ENCODE measurements at places on chromosomes 2 and 18.

DNA sequence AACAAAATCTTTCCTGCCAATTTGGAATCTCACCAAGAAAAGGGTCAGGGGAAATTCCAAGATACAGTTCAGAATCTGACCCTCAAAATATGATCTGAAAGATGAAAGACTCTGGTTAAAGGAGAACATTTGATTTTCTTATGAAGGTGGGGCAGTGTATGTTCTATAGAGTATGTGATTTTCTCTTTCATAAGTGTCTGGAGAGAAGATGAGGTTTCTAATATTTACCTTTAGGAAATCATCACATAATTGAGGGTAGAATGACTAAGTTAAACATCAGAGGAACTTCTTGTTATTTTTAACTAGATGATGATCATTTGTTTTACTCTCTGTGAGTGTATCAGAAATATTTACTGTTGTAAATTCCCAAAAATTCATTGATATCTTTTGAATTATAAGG lies 27.8 kb upstream of the MBOAT2 start:
- DNase-seq: no peak

GRCh38 chr2:177758591-177759371 lies 313.8 kb downstream of the PDE11A start:
- DNase-seq: no peak

DNA sequence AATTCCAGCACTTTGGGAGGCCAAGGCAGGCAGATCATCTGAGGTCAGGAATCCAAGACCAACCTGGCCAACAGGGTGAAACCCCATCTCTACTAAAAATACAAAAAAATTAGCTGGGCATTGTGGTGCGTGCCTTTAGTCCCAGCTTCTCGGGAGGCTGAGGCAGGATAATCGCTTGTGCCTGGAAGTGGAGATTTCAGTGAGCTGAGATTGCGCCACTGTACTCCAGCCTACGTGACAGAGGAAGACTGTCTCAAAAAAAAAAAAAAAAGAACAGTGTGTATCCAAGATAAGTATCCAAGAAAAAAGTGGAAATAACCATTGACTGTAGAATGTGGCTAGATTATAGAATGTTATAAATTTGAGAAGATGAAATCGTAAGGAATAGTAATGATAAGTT lies 142.1 kb downstream of the FAM124B start:
- no peak for DNase-seq

- DNase-seq: no peak
Measured at GRCh38 chr2:210481601-210482175, 5.1 kb upstream of the LANCL1 start.

- no peak for DNase-seq
Measured at GRCh38 chr2:233799716-233800115, 21.6 kb downstream of the MROH2A start.

DNA sequence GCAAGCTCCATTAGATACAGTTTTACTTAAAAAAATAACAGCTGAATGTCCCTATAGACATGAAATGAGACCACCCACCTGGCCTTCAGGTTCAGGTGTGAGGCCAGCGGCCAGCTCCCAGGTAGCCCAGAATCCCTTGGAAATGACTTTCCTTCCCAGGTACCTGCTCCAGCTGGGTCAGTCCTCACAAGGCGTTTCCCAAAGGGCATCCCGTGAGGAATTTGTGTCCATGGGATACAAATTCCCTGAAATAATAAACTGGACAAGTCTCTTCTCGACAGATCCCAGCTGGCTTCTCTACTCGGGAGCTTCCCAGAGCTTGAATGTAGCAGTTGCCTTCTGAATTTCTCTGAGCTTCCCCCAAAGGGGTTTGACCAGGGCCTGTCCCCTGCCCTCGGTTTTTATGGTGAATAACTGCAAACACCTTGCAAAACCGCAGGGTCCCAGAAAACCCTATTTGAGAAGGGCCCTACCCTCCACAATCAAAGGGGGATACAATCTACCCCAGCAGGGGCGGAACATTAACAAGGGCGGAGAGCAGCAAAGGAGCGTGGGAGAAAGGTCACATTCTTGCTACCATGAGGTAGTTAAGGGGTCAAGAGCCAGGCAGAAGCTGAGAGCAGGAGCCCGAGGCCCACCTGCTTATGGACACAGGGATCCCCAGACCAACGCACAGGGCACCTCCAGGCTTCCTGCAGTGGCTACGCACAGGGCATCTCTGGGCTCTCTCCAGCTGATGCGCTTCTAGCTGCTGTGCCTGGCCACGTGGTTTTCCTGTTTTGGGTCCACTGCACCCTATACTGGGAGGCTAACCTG lies 107.7 kb downstream of the HDAC4 start:
- DNase-seq: no peak

DNA sequence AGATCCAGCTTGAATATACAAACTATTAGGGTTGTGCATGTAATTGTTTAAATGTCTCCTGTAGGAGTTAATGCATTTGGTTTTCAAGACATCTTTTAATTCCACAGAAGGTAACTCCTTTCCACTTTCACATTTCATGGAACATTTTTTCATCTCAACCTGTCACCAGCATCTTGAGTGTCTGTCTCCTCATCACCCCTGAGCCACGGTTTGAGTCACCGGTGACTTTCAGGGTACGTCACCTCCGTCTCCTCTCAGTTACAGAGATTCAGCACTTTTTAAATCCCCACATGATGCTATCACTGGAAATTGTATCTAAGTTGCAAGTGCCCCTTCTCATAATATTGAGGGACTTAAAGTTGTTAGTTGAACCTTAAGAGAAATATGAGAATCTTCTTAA lies 25.3 kb downstream of the GPR55 start:
- no peak for DNase-seq

GRCh38 chr2:128440666-128441340 lies 122.1 kb upstream of the HS6ST1 start:
- no peak for DNase-seq

- no peak for DNase-seq
Measured at GRCh38 chr18:29501952-29502351, 1325.0 kb upstream of the CDH2 start.

GRCh38 chr2:228615496-228615895 lies 434.0 kb upstream of the SPHKAP start:
- DNase-seq: no peak

GRCh38 chr2:151979694-151980093 lies 119.2 kb downstream of the CACNB4 start:
- DNase-seq: no peak

GRCh38 chr18:78605255-78605654 lies 374.4 kb upstream of the SALL3 start:
- no peak for DNase-seq

DNA sequence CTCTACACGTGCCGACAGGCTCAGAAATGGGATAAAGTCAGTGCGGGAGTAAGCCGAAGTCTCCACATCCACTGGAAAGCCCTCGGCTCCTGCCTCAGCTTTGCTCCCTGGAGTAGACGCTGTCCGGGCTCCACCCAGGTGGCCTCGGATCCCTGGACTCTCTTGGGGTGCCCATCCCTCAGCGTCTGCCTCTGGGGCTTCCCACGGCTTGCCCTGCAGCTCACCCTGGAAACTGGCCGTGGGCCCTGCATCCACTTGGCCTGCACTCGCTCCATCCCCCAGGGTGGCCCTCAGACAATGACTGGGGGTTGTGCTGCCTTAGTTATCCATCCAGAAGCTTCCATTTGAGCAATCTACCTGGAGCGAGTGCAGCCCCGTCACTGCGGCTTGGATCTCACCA lies 36.2 kb upstream of the TAF1B start:
- no peak for DNase-seq

DNA sequence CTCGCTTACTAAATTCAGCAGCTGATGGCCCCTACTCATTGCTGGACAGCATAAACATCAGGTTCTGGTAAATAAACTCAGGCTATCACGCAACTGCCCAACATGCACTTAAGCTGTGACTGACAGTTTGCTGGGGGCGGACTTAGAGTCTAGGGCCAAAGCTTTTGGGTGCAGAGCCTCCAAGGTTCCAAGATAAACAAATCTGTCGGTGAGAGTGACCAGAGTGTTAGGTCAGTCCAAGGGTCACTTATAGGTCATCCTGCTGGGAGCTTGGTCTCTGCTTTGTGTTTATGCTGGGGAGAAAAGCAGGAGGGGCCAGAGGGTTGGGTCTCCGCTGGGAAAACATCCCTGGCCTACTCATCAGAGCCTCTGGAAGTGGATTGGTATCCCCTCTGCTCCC lies 188.6 kb upstream of the GATA6 start:
- no peak for DNase-seq

- no peak for DNase-seq
Measured at GRCh38 chr2:200329798-200330197, 23.3 kb downstream of the SPATS2L start.

GRCh38 chr2:37669446-37669845 lies 2.0 kb downstream of the CDC42EP3 start:
- no peak for DNase-seq

DNA sequence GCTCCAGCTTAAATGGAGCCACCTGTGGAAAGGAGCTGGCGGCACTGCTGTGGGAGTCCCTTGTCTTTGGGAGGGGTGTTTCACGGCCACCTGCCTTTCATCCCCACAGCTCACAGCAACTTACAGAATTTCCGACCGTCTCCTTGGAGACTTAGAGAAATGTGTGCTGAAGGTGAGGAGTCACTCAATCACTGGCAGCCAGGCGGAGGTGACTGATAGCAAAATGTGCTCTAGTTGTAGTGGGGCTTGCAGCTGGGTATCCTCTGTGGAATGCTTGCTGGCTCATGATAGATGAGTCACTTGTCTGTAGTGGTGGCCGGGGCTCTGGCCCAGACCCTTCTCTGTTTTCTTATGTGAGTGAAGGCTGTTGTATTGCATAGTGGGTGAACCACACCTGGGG lies 110.7 kb downstream of the SH3RF3 start:
- no peak for DNase-seq

GRCh38 chr2:46481198-46482193 lies 2.1 kb downstream of the TMEM247 start:
- no peak for DNase-seq

- peak; percentile 48 for DNase-seq
Measured at GRCh38 chr2:197307933-197308521, 2.6 kb downstream of the ANKRD44 start.

DNA sequence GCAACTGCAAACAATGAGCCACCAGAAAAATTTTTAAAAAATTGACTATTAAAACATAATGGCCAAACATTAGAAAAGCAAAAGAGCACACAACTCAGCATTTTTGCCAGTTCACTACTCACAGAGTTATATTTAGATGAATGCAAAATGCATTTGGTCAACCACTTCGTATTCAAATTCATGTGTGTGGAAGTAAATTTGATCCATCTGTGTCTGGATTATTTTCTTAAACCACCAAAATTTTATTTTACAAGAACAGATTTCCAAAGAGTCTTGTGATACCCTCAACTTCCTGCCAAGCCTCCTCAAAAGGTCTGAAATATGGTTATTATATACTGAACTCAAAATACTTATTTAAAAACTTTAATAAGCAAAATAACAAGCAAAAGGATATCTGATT lies 57.4 kb downstream of the PPP1R1C start:
- no peak for DNase-seq

DNA sequence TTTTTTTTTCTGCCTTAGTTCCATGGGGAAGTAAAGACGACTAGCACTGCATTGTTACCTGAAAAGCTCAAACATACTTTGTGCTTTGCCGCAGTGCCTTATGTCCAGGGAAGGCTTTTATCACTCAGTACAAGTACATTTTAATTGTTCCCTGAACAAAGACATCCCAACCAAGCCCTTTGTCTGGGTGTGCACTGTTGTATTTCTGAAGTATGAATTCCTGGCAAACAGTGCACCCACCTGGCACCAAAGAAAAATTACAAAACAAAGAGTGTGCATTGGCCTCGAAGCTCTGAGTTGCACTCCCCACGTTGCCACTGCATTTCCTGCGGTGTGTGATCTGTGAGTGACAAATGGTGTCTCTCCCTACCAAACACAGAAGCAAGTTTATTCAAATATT lies 858.5 kb upstream of the PIK3C3 start:
- DNase-seq: no peak

DNA sequence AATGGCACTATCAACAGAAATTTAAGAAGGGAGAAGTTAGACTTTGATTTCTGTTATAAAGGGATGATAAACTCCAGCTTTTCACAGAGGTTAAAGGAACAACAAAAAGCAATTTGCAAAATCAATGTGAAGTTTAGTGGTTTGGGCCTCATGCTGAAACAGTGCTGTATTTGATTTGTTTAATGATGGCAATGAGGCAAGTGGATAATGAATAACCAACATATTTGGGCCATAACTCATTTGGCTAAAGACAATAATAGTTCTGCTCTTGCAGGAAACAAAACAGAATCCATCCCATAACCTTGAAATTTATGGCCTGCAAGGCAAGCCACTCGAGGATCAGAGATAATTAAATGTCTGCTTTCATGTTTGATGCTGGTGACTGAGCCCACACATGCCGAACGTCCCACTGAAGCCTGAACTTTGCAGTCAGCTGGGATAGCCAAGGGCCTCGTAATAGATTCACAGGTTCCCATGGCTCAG lies 56.5 kb downstream of the TPGS2 start:
- DNase-seq: no peak

DNA sequence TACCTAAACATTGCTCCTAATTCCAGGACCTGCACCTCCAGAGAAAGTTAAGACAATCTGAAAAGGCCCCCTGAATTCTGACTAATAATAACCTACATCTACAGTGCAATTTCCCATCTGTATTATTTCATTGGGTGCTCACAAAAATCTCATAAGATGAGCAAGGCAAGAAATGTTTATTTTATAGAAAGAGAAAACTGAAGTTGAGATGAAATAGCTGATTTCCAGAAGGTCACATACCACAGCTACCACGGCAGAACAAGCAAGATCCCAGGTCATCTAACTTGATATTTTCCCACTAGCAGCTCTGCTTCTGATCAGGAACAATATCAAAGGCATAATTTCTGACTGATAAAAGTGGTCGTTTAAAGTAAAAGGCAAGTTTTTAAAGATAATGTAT lies 105.8 kb upstream of the COL5A2 start:
- no peak for DNase-seq

GRCh38 chr2:30789670-30790210 lies 17.5 kb downstream of the CAPN13 start:
- no peak for DNase-seq

DNA sequence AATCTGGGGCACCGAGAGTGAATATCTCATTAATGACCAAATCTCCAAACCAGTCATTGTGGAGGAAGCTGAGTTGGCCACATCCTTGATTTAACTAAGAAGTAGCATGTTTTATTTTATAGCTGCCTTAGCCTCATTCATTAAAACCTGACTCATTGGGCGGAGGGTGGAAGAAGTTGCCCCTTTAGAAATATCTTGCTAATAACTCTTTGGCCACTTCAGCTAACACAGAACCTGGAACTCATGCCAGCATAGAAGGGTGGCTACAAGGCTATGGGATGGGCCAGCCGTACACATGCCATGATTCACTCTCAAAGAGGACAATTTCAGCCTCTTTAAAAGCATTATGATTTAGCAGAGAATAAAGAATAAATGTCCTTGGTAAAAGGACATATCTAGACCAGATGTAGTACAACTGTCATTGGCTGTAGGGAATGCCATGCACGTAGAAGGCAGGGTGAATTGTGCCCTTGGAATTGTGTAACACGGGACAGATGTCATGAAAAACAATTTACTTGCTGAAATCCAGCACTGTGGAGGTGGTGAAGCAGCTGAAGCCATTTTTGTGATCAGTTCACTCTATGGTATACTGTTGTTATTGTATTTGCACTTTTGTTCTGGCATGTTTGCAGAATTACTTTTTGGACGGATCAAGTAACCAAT lies 330.0 kb downstream of the PLCL1 start:
- DNase-seq: no peak

- no peak for DNase-seq
Measured at GRCh38 chr2:128501006-128501690, 182.5 kb upstream of the HS6ST1 start.
